ENCODE measurements at places on chromosomes 7 and 10. TPM values are rescaled to one million over a fixed set of nuclear protein-coding genes. Genes with fewer than 3 reads are reported as not detected.

DNA sequence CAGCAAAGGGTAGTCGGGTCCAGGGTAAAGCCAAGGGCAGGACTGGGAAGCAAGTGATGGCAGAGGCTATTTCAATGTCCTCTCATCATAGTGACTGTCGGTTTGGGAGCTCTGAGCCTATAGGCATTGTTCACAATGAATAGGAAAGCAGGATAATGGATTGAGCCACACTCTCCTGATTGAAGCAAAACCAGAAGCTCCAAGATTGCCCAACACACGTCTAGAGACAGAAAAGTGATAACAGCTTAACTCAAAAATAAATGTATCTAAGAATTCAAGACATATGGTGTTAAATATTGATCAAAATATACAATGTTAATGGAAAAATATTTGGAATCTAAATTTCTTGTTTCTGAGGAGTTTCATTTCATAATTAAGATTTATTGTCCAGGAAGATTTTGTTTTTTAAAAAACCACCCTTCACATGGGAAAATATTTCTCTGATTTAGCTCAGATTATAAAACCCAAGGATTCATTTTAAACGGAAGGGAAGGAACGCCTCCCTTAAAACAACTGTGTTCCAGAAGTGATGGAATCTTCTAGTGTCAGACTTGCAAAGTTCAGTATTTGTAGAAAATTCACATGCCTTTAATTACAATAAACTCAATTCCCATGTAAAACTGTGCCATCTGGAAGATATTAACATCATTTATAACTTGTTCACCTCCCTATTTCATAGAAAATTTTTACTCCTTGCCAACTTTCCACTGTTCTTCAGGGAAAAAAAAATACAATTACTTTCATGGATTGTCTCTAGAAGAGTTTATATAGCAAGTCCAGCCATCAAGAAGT is 54.5 kb downstream of the NRP1 start:
- no peak overlapping the region for H3K4me3 ChIP-seq
- H3K27ac ChIP-seq, result no peak overlapping the region
- H3K4me1 ChIP-seq, result peaks cover 4% of the 10 kb centered on the region
- H3K27me3 ChIP-seq, result no peaks in the 10 kb centered on the region
- H3K36me3 ChIP-seq, result no peaks in the 10 kb centered on the region

- no peaks in the 10 kb centered on the region for H3K36me3 ChIP-seq
- H3K4me1 ChIP-seq, result no peaks in the 10 kb centered on the region
- H3K27ac ChIP-seq, result no peak overlapping the region
- no peak for DNase-seq
Observed at GRCh38 chr10:74650613-74651012, 175.8 kb upstream of the KAT6B start.

- H3K27ac ChIP-seq, result no peak overlapping the region
- H3K4me1 ChIP-seq, result no peaks in the 10 kb centered on the region
- no peak overlapping the region for H3K4me3 ChIP-seq
- H3K27me3 ChIP-seq, result no peaks in the 10 kb centered on the region
- no peaks in the 10 kb centered on the region for H3K36me3 ChIP-seq
Observed at GRCh38 chr10:118950997-118951637, 78.4 kb upstream of the NANOS1 start.

Gene OR9A4
- not detected for polyA plus RNA-seq

Gene PDCD4
- 124 TPM for polyA plus RNA-seq

All from testis (tissue), 5 donors.